ENCODE measurements at places on chromosomes 5 and 9.

- no peak for DNase-seq
Observed at GRCh38 chr5:126988021-126988569, 42.3 kb downstream of the MARCHF3 start.

DNA sequence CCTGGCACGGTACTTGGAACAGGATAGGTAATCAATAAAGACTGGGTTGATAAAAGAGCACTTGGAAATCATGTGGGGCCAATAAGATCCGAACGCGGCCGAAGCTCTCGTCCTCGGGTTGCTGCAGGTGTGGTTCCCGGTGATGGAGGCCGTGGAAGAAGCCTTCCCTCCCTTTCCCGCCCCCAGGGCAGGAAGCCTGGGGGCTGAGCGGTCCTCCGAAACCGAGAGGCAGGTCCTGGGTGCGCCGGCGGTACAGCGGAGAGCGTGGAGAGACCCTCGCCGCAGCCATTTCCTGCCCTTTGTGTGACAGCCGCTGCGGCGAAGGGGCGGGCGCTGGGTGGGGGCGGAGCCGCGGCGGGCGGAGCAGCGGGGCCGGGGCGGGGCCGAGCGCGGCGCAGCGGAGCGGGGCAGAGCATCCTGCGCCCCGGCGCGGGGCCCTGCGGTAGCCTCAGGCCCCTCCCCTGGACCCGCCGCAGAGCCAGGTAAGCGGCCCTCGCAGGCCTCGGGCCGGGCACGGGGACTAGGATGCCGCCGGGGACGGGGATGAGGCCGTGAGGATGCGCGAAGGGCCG, at the start of gene CYFIP2:
TSS of gene CYFIP2 (plus strand) at position 410 of the 572 bp plus-strand sequence. CDS start 19,239 bp downstream, outside the sequence.
- peak; percentile 25 for DNase-seq

DNA sequence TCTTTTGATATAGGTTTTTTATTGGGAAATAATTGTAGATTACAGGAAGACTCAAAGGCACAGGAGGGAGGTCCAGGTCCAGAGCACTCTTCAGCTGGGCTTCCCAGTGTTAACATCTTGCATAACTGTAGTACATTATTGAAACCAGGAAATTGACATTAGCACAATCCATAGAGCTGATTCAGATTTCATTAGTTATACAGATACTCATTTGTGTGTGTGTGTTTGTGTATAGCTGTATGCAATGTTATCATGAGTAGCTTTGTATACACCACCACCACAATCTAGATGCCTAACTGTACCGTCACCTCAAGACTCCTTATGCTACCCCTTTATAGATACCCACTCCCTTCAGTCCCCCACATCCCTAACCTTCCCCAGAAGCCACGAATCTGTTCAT, 47.9 kb downstream of the SLC36A1 start:
- peak; percentile 4 for DNase-seq

GRCh38 chr9:137813651-137814415, 63.7 kb upstream of the CACNA1B start:
- no peak for DNase-seq

GRCh38 chr5:113897748-113898147, 384.3 kb downstream of the YTHDC2 start:
- DNase-seq = no peak

GRCh38 chr9:73327149-73327548, 175.5 kb downstream of the ANXA1 start:
- DNase-seq = no peak

DNA sequence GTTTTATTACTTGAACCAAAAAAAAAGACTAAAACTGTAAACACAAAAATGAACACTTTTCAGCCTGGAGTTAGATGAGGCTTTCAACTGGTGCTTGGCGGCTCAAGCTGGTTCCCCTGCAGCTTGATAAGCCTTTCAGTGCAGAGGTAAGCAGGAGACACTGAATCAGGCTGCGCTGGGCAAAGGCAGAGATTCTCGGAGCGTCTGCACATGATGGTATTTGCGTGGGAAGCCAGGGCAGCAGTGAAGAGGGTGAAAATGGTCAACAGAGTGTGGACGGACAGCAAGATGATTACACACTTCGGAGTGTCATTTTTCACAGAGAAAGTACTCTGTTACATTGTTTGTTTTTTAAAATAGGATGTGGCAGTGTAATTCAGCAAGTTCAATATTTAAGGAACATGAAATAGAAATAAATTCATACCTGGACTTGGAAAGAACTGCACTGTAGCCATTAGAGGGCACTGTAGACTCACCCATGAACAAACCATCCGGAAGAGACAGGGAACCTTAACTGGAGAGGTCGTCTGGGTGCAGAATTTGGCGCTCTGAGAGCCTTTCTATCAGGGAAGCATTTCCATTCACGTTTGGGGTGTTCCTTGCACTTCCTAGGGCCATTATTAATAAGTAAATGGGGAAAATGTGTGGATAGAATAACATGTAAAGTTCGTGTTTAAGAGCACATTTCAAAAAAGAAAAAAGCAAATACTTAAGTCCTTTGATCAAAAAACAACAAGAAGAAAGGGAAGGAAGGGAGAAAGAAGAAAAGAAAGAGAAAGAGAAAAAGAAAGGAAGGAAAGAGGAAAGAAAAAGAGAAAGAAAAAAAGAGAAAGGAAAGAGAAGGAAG, 69.8 kb downstream of the ICE1 start:
- peak; percentile 56 for DNase-seq

DNA sequence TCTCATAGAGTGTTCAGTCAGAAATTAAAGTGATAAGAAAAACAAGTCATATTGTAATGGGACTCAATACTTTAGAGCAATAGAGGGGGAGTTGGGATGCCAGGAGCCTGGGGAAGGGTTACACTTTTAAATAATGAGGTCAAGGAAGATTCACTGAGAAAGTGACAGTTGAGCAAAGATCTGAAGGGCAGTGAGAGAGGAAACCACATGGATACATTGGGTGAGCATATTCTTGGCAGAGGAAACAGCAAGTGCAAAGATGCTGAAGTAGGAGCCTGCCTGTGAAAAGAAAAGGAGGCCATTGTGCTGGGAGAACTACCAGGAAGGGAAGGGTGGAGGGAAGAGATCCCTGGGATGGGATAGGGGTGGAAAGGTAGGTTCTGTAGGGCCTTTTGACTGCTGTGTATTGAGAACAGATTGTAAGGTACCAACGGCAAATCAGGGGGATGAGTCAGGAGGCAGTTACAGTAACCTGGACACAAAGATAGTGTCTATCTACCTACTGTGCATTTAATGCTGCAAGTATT, 79.4 kb downstream of the PAM start:
- DNase-seq = no peak

DNA sequence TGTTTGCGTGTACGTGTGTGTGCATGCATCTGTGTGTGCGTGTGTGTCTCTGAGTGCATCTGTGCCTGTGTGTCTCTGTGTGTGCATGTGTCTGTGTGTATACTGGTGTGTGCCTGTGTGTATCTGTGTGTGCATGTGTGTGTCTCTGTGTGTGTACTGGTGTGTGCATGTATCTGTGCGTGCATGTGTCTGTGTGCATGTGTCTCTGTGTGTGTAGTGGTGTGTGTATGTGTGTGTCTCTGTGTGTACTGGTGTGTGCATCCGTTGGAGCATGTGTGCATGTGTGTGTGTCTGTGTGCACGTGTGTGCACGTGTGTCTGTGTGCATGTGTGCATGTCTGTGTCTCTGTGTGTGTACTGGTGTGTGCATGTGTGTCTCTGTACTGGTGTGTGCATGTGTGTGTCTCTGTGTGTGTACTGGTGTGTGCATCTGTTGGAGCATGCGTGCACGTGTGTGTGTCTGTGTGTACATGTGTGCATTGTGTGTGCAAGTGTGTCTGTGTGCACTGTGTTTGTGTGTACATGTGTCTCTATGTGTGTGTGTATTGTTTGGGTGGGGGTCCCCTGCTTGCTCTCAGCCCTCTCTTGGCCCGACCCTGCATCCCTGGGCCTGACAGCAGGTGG, 23.8 kb upstream of the NOTCH1 start:
- DNase-seq = no peak

DNA sequence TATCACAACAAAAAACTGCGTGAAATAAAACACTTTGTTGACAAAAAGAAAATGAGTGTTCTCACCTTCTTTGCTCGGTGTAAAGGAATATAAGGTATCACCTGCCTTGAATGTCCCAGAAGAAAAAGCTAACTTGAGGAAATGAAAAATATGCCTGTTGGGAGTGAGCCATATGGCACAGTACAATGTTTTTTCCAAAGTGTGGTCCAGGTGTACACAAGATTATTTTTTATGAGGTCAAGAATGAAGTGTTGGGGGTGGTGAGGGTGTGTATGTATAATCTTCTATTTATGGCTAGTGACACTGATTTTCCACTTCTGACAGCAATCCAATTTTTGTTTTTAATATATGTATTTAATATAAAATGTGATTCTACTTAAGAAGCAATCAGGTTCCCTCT, 134.4 kb downstream of the RFX3 start:
- DNase-seq = no peak

DNA sequence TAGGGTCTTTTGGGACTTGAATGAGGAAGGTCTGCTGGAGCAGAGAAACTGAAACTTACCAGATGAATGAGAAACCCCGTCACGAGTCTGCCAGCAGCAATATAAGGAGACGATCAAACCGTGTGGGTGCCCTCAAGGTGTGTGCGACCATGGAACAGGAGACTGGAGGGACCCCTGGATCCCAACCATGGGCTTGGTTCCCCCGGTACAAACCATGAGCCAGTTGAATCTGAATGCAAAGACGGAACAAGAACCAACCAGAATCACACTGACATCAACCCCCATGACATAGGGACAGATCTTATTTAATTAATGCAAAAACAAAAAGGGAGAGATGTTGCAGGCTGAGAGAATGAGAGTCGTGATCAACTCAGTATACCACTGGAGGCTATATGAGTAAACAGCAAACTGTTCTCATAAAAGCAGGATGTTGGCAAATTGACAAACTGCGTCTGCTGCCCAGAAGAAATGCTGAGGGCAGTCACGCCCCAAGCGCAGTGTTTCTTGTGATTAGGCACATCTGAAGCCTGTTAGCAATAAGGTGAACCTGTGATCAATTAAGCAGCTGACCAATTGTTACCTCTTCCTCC, 475.5 kb upstream of the ACO1 start:
- DNase-seq = no peak

DNA sequence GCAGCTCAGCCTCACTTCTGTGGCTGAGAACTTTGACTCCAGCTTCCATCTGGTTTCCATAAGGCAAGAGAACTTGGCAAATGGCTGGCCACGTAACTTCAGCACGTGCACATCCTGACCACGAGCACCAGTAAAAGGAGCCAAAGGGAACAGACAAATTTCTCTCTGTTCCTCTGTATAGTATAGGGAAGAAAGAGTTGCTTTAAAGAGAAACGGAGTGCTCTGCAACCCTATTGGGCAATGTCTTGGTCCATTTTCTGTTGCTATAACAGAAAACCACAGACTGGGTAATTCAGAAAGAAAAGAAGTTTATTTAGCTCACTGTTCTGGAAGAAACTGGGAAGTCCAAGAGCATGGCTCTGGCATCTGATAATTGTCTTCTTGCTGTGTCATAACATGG, 558.7 kb downstream of the ACTL7B start:
- peak; percentile 18 for DNase-seq

DNA sequence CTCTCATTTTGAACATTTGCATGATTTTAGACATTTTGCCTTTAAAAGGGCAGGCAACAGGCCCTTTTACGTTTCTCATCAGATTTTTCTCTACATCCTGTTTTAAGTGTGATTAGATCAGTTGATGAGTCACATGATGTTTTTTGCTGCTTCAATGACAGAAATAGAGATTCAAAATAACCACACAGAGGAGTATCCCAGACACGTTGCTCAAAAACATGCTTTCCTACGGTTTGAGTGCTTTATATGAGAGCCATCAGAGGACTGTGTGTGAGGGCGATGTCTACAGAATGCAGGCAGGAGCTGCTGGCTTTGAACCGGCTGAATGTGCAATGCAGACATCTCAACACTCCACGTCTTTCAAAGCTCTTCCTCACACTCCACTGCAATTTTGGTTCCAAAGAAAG, 42.1 kb downstream of the OTULIN start:
- peak; percentile 70 for DNase-seq

- no peak for DNase-seq
Observed at GRCh38 chr5:57445006-57445704, 37.5 kb downstream of the ACTBL2 start.

DNA sequence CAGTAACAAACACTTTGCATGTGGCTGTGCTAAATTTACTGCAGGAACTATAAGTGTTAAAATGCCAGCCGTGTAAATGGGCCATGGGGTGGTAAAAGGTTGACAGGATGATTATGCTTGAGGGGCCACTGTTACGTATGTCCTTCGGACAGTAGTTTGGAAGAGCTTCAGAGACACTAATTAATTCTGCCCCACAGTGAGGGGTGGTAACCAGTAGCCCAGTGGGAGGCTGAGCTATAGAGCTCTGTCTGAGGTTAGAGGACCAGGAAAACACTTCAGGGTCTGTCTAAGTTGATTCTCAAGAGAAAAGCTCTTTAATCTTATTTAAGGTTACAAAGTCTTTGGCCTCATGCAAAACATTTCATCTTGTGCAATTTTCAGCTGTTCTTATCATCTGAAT, 176.6 kb downstream of the DMRTA1 start:
- DNase-seq = no peak

DNA sequence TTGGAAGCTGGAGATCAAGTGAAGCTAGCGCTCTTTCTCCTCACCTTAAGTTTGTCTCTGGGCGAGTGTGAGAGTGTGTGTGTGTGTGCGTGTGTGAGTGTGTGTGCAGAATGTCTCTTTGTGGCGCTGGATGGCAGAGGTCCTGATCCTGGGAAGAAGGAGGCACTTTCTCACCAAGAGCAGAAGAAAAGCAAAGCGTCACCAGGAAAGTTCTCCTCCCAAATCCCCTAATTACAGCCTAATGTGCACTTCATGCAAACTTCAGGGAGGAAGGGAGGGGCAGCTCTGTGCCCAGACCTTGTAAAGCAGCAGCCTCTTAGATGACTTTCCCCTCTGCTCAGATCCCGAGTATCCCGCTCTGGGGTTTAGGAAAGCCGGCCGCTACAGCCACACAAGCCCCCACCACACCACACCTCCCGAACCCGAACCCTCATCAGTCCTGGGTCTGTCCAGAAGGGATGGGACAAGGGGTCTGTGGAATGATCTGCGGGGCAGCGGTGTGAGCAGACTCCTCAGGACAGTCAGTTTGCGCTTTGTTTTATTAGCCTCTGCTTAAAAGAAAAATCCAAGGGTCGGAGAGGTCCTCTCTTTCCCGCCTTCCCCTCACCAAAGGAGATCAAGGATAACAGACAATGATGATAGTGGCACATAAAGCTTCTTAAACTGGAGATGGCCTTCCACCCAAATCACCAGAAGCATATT, at the start of gene HAPLN1:
TSS of gene HAPLN1 (minus strand) at position 20 of the 702 bp plus-strand sequence. CDS start 47,332 bp downstream, outside the sequence.
- no peak for DNase-seq

Measured in HCEC 1CT (cell line).